ENCODE measurements at places on chromosomes 6 and 20.

- no peak for DNase-seq
These were observed 58.5 kb downstream of the PRND start for GRCh38 chr20:4780245-4780644.

DNA sequence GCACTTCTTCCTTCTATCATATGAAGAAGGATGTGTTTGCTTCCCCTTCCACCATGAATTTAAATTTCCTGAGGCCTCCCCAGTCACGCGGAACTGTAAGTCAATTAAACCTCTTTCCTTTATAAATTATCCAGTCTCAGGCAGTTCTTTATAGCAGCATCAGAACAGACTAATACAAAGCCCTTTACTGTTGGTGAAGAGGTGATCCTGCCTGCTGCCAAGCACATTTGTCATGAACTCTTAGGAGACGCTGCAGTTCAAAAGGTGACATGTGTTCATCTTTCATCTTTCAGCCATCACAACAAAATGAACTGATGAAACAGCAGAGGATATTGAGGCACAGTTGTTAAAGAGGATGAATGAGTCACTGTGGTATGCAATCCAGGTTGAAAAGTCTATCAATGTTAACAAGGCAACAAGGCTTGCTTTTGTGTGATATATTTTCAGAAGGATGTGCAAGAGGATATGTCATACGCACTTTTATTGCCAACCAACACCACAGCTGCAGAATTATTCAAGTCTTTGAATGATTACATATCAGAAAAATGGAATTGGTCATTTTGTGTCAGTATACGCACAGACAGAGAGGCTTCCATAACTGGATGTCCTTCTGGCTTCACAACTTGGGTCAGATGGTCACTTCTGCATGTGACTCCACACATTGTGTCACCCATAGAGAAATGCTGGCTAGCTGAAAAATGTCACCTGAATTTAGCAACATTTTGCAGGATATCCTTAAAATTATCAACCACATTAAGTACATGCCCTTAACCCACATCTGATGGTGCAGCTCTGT, 52.4 kb upstream of the PLN start:
- DNase-seq = peak; percentile 23

DNA sequence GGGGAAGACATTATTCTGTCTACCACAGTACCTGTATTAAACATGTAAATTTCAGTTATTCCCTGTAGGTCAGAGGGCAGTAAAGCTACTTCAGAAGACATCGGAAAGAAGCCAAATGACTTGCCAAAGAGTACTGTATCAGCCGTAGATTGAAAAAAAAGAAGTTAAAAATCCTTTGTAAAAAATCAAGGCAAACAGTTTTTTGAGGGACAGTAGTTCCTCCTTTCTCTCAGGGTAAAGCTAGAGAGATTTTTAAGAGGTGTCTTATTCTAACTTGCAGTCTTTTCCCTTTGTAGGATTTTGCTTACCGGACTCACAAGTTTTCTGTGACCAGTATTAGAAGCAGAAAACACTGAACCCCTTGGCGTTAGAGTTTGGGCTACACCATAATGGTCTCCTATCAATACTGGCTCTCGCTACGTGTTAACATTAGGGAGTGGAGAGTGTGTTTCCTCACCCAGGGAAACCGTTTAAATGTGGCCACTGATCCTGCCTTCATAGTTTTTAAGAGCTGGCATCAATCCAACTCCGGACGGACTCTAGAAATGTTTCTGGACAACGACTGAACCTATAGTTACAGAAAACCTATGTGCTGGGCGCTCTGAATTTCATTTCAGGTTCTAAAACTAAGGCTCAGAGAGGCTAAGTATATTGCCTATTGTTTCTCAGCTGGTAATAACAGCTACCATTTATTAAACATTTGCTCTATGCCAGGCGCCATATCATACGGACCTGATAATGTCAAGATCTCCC, 1.3 kb upstream of the ASXL1 start:
- no peak for DNase-seq

GRCh38 chr6:149922642-149923326, at the start of gene RAET1G:
TSS of gene RAET1G (minus strand) at chr6:149923121. CDS start at chr6:149923010, 111 bp downstream.
- peak; percentile 83 for DNase-seq

GRCh38 chr6:105753620-105754211, 332.4 kb upstream of the PRDM1 start:
- DNase-seq = no peak

DNA sequence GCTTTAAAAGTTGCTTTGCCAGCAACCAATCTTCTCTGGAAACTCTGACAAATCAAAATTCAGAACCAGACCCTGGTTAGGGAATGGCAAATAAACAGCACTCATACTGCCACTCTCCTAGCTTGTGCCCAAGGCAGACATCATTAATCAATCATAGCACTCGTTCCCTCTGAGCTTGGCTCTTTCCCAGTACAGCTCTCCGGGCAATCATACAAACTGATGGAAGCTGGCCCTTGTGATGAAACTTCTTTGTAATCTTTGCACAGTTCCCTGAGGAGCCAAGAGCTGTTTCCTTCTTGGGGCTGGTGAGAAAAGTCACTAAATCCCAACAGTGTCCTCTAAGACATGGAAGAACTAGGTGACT, 34.7 kb downstream of the KIAA1755 start:
- DNase-seq = no peak

DNA sequence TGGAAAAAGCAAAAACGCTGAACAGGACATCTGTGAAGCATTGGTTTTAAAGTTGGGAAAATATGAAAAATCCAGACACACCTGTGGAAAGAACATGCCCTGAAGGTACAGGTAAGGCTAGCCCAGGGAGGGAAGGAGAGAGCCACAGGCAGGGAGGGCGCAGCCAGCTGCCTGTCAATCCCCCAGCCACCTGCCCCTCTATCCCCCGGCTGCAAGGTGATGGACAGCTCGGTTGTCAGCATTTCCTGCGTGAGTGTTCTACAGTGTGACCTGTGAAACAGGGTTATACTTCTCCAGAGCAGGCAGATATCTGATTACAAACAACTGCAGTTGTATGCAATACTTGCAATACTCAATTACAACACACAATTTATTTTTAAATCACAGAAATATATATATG, 358.1 kb downstream of the SMOC2 start:
- no peak for DNase-seq

- no peak for DNase-seq
These were observed 2.3 kb upstream of the SNRNP48 start for GRCh38 chr6:7587631-7588100.

GRCh38 chr6:145783796-145784195, 30.8 kb downstream of the FBXO30 start:
- DNase-seq = no peak

DNA sequence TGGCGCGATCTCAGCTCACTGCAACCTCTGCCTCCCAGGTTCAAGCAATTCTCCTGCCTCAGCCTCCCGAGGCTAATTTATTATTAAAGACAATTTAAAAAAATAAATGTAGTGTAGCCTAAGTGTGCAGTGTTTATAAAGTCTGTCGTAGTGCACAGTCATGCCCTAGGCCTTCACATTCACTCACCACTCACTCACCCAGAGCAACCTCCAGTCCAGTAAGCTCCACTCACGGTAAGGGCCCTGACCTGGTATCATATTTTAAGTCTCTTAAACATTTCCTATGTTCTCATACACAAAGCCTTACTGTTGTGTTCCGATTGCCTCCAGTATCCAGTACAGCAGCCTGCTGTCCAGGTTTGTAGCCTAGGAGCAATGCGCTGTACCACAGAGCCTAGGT, 168.2 kb upstream of the FOXQ1 start:
- no peak for DNase-seq

DNA sequence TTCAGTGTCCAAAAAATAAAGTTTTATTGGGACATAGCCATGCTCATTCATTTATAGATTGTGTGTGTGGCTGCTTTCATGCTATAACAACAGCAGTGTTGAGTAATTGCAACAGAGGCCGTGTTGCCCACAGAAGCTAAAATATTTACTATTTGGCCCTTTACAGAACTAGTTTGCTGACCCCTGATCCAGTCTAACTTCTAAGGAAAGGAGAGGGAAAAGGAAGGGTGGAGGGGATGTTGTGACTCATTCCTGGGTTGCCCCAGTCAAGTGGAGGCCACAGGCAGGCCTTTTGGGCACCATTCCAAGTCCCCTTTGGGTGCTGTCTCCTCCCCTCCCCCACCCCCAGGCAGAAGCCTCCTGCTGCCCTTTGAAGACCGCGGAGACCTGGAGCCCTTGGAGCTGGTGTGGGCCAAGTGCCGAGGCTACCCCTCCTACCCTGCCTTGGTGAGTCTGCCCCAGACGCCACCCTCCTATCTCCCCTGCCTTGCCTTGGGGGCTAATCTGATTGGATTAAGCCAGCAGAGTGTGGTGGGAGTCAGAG, 28.4 kb downstream of the BRPF3 start:
- no peak for DNase-seq

GRCh38 chr6:85917522-85917921, 274.8 kb upstream of the SYNCRIP start:
- DNase-seq = no peak

DNA sequence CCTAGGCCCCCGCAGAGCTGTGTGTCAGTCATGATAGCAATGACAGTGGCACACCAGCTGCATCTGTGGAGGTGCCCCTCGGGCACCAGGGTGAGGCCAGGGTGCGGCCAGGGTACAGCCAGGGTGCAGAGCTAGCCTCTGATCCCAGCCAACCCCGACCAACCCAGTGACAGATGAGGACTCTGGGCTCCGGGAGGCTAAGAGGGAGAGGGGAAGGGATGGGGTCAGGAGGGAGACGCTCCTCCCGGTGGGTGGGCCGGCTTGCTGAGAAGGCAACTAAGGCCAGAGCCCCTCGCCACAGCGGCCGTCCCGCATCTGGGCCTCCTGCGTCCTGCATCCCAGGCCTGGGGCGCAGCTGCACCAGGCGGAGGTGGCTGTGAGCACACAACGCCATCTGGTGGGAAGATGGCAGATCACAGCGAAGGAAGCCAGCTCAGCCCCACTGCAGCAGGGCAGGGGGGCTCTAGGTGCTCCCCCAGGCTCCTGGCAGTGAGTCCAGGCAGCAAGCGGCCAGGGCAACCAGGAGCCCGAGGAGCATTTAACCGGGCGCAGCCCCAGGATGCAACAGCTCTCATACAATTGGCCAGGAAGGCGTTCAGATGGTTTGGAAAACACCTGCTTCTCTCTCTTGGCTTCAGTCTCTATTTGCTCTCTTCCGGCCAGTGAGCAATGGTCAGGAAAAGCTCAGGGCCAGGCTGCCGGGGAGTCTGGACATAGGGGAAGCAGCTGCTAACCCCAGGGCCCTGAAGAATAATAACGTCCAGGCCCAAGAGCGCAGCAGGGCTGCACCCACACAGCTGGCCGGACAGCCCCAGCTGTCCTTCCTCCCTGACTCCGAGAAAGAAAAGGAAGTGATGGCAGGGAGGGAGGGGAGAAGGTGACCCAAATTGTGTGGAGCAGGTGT, 169.4 kb downstream of the TAF4 start:
- DNase-seq = peak; percentile 31

DNA sequence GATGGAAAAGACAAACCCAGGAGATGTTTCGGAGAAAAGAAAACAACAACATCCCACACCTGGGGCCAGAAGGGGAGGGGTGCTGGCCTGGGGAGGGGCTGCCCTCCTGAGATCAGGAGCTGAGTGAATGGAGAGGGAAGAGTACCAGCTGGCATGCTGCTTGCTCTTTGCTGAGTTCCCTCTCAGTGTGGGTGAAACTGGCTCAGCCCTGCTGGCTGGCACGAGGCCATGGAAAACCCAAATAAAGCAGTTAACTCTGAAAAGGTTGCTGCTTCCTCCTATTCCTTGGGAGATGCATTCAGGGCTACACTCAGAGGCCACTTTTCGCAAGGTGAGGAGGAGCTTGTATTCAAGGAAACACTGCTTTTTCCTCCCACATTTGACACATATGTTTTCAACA, 8.0 kb upstream of the KCNK16 start:
- DNase-seq = no peak

- no peak for DNase-seq
These were observed 660.4 kb upstream of the SLC35B3 start for GRCh38 chr6:9095729-9096128.

DNA sequence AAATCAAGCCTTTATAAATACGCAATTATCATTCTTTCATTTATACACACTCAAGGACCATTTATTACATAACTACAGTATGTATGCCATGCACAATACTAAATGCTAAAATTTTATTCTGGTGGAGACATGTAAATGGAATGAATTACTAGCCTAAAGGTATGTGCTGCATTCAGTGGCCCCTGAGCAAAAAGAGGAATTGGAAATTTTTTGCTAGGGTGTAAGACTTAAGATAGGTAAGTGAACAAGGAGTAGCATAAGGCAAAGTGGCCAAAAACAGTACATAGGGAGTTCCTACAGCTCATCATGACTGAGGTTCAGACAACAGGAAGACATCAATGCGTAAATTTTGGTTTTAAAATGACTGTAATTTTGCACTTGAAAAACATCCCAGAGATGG, 2.3 kb upstream of the MTFR2 start:
- peak; percentile 21 for DNase-seq

GRCh38 chr6:80608881-80609280, 502.4 kb downstream of the BCKDHB start:
- no peak for DNase-seq

GRCh38 chr6:75444899-75445298, 48.7 kb downstream of the FILIP1 start:
- DNase-seq = no peak

DNA sequence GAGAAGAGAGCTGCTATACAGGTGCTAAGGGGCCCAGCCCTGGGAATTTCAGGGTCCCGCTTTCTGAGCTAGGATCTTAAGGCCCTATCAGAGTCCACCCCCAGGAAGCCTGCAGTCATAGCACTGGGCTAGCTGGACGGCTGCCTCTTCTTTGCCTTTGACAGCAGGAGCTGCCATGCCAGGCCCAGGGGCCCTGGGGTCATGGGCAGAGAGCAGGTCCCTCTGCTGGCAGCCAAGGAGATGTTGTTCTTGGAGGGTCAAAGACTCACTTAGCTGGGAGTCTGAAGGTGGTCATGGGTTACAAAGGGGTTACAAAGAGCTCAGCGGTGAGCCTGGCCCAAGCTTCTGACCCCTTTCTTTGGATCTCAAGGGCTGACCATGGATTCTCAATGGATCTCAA, 52.7 kb downstream of the RPP21 start:
- DNase-seq = no peak

- no peak for DNase-seq
These were observed 133.9 kb downstream of the TIAM2 start for GRCh38 chr6:155128977-155129376.

GRCh38 chr20:62709537-62709905, 885 bp downstream of the NTSR1 start:
- DNase-seq = no peak

DNA sequence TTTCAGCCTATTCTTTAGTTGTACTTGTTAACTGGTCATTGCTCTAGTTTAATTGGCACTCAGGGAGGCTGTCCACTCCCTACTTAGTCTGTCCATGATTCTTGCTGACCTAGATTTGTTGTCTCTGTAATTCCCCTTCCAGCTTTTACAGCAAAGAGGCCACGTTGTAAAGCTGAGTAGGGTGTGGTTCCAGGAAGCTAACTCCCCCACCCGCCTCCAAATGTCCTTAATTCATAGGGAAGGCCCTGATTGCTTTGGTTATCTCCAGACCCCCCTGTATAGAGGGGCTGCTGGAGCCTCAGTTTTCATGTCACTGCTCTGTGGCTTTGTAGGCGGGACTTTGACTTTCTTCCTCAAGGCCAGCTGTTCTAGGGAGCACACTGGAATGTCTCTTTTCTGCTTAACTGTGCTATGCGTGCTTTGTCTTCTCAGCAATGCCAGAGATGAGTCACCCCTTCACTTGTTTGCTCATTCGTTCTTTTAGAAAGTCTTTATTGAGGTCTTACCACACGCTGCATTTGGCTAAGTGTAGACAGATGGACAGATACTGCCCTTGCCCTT, 175.1 kb upstream of the JAG1 start:
- DNase-seq = peak; percentile 1
